ENCODE measurements at places on chromosomes 7 and 10.

GRCh38 chr10:52136921-52137320, 177.2 kb upstream of the DKK1 start:
- DNase-seq, result no peak

DNA sequence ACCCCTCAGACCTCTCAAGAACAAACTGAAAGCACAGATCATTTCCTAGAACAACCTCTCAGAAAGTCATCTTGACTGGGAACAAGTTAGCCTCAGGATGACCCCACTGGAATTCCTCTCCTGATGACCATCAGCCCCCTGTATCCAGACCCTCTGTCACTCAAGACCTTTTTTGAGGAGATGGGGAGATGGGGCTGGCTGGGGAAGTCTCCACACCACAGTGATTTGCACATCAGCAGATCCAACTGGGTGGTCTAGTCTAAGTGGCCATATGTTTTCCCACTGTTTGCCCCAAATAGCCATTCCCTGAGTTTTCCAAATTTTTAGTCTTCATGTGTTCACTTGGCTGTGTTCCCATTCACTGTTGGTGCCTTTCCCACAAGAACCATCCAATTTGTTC, 452.4 kb upstream of the NPVF start:
- DNase-seq, result no peak

GRCh38 chr7:122488241-122488640, 183.7 kb upstream of the FEZF1 start:
- no peak for DNase-seq

DNA sequence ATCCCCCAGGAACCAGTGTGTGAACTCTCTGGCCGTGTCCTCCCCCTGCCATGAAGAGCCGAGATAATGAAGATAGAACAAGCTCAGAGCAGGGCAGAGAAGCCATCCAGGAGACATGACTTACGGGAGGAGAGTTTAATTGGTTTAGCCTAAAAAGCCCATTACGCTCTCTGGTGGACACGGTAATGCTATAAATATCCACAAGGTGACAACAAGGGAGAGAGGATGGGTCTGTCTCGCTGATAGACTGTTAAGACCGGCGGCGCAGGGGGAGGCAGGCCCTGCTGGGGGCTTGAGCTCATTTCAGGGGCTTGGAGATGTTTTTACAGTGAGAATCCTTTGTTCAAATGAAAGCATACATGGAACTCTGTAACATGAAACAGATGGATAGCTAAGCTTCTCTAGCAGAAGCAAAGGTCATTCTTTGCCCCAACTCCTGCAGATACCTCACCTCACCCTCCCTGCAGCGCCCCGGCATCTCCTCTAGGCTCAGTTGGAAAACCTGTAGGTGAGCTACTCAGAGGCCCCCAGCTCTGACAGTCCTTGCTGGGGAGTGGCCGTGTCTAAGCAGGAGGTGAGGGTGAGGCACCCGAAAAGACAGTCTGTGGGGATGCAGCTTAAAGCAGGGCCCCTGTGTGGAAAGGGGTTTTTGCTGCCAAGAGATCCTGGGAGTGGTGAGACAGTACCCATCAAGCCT, 40.8 kb upstream of the LOXL4 start:
- no peak for DNase-seq

DNA sequence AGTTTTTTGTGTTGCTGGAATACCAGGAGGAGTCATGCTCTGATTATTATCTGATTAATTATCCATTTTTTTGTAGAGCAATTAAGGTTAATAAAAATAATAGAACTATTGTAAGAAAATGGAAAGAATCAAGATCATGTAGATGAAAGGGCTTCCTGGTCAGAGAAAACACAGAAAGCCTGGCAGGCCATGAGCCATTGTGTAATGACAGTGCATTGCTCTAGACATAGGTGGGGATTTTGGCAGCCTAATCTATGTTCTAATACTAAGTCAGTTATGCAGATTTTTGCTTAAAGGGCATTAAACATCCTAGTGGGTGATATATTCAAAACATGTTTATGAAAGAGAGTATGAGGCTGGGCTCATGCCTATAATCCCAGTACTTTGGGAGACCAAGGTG, 198.2 kb downstream of the PPP1R9A start:
- DNase-seq, result no peak

DNA sequence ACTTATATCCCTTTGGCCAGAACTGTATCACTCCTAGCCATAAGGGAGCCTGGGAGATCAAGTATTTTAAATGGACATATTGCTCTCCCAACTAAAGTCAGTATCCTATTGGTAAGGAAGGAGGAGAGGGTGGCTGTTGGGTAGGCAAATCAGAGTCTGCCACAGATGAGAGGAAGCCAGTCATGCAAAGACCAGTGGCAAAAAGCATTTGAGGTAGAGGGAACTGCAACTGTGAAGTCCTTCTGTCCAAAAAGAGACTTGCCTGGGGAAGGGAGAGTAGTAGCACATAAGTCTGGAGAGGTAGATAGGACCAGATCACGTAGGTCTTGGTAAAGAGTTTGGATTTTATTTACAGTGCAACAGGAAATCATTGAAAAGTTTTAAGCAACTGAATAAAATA, 8.8 kb upstream of the CCNJ start:
- DNase-seq, result no peak

- DNase-seq, result no peak
These were observed 43.2 kb downstream of the SH2D4B start for GRCh38 chr10:80580638-80581468.

- DNase-seq, result no peak
These were observed 8.5 kb downstream of the GPER1 start for GRCh38 chr7:1096156-1097119.

- DNase-seq, result no peak
These were observed 38.2 kb downstream of the FKBP6 start for GRCh38 chr7:73366127-73366526.

GRCh38 chr7:128739990-128740682, 977 bp downstream of the CALU start:
- no peak for DNase-seq

GRCh38 chr10:17871036-17871435, 61.9 kb downstream of the MRC1 start:
- DNase-seq, result no peak

DNA sequence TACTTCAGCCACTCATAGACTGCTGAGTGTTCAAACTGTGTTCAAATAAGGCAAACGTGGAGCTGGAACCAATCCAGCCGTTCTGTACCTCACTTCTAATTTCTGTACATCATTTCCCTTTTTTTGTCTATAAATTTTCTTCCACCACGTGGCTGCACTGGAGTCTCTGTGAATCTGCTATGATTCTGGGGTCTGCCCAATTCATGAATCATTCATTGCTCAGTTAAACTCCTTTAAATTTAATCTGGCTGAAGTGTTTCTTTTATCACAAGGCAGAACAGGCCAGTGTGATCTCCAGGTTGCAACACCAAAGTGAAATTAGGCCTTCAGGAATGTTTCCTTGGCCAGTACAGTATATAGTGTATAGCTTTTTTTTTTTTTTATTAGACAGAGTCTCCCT, 53.5 kb downstream of the DNAJC12 start:
- DNase-seq, result no peak

DNA sequence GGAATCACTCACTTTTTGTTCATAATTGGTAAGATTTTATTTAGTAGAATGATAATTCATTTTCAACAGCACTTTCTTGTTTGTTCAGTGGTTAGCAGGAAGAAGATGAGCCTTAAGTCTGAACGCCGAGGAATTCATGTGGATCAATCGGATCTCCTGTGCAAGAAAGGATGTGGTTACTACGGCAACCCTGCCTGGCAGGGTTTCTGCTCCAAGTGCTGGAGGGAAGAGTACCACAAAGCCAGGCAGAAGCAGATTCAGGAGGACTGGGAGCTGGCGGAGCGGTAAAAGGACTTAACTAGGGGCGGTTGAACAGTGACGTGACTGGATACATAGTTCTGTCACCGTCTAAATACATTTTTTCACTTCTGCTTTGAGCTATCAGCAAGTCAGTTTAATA, 31.3 kb downstream of the RABGEF1 start:
- DNase-seq, result no peak

DNA sequence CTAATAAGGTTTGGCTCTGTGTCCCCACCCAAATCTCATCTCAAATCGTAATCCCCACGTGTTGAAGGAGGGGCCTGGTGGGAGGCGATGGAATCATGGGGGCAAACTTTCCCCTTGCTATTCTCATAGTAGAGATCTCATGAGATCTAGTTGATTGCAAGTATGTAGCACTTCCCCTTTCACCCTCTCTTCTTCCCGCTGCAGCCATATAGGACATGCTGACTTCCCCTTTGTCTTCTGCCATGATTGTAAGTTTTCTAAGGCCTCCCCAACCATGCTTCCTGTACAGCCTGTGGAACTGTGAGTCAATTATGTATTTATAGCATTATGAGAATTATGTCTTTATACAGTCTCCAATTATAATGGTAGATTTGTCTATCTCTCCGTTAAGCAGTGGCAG, 594.5 kb downstream of the ACTR3B start:
- no peak for DNase-seq
